ENCODE measurements at places on chromosomes 7 and 10. TPM values are rescaled to one million over a fixed set of nuclear protein-coding genes. Genes with fewer than 3 reads are reported as not detected.

The TFEC gene
- total RNA-seq: 0.85 TPM

The HTRA1 gene
- total RNA-seq: 61.8 TPM

The KCNIP2 gene
- total RNA-seq: 2.6 TPM

The AGK gene
- total RNA-seq: 19.4 TPM

The VTI1A gene
- total RNA-seq: 57.5 TPM

The RPEL1 gene
- total RNA-seq: not detected

DNA sequence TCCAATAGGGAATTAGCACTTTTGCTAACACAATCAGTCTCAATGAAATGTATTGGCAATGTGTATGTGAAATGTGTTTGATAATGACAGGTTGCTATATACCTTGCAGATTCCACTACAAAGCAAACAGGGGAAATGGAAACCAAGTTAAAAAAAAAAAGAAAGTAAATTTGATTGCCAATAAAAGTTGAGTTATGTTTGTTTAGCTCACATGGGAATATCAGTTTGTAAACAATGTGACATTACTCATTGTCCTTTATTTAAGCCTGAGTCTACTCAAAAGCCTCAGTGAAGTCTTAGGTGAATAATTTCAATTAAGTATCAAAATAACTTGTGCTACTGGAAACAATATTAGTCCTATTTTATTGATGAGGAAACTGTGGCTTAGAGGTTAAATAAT is 285.2 kb downstream of the CACNA2D1 start:
- no peaks in the 10 kb centered on the region for H3K4me1 ChIP-seq
- H3K27me3 ChIP-seq: no peaks in the 10 kb centered on the region
- DNase-seq: no peak
- H3K4me3 ChIP-seq: no peak overlapping the region
- H3K27ac ChIP-seq: no peak overlapping the region

DNA sequence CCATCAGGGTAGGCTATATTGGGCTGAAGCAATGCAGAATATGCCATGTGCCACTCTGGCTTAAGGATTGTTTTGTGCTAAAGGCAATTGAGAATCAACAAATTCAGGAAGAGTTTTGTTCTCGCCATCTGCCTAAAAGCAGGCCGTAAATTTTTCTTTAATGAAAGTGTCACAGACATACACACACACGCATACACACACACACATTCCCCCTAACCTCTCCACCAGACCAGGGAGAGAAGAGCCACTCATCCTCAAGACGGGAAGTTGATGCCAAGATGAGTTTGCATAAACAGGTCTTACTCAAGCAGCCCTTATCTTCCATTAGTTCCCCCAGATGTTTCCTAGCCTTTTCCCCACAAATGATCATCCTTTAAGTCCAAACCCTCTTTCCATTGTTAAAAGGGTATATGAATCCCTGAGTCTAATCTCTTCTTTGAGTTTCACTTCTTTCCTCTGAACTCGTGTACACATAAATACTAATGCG is 59.6 kb upstream of the TRIM24 start:
- no peaks in the 10 kb centered on the region for H3K4me1 ChIP-seq
- no peak overlapping the region for H3K4me3 ChIP-seq
- no peaks in the 10 kb centered on the region for H3K36me3 ChIP-seq
- DNase-seq: no peak

GRCh38 chr7:140245611-140246105 is 68.9 kb upstream of the KDM7A start:
- no peaks in the 10 kb centered on the region for H3K36me3 ChIP-seq
- no peaks in the 10 kb centered on the region for H3K27me3 ChIP-seq
- H3K4me1 ChIP-seq: peaks cover 6% of the 10 kb centered on the region
- no peak for DNase-seq

GRCh38 chr7:27238979-27239386 is 3.6 kb upstream of the EVX1 start:
- DNase-seq: no peak
- H3K36me3 ChIP-seq: no peaks in the 10 kb centered on the region
- H3K4me3 ChIP-seq: peak overlapping the region; percentile 34
- peak overlapping the region; percentile 40 for H3K27ac ChIP-seq
- peaks cover 3% of the 10 kb centered on the region for H3K4me1 ChIP-seq
- no peaks in the 10 kb centered on the region for H3K27me3 ChIP-seq
